ENCODE measurements at places on chromosomes 4 and X. TPM values are rescaled to one million over a fixed set of nuclear protein-coding genes. Genes with fewer than 3 reads are reported as not detected.

Gene KLF8
- 10.7 TPM for total RNA-seq

Gene NXF2
- total RNA-seq, result not detected

Gene RNF128
- total RNA-seq, result 1.2 TPM

Gene ARMCX4
- total RNA-seq, result 15.9 TPM

Gene UGT2A1
- not detected for total RNA-seq

Gene KLB
- 0.06 TPM for total RNA-seq

Gene SLC9B2
- total RNA-seq, result 58.7 TPM

Gene AR
- total RNA-seq, result 4.0 TPM

Gene EREG
- not detected for total RNA-seq

Gene LANCL3
- 2.1 TPM for total RNA-seq

Gene LINC00632
- total RNA-seq, result 203 TPM

Gene IL9R
- 0.10 TPM for total RNA-seq

Gene PLXNB3
- 14.6 TPM for total RNA-seq

- no peak for DNase-seq
Measured at GRCh38 chr4:15976456-15977447, 13.8 kb upstream of the FGFBP2 start.

GRCh38 chr4:189001971-189002450 lies 862.8 kb downstream of the TRIML1 start:
- no peak for DNase-seq

DNA sequence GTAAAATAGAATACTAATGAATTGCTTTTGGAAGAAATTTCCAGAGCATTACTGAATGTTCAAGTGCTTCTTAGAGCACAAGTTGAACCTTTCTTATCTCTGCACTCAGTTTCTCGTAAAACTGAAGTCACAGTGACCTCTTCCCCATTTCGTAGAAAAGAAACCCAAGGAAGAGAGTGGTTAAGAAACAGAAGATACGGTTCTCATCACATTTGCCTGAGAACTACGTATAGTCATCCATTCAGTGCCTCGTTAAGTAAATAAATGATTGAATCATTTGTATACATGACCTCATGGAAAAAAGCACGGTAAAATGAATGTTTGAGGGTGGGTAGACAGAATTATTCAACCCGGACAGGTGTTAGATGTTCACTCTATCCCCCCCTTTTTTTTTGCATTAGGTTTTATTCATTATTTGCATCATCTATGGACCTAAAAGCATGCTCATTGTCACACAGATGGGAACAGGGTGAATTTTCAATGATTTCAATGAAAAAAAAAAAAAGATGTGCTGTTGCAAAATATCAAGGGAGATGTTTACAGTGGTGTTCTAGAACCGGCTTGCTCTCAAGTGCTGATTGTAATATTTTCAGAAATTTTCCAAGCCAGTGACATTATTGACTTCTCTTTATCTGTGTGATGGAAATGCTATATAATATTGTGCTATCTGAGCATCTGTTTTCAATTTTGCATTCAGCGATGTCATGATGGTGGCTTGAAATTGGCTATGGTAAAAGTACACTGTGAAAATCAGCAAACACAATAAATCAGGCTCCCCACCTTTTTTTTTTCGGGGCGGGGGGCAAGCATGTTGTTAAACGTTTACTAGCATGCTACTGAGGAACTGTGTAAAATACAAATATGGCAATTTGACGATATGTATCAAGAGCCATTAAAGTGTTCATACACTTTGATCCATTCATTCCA lies 4.3 kb downstream of the RHOH start:
- DNase-seq, result no peak

GRCh38 chrX:1327651-1328304 lies 8.8 kb upstream of the IL3RA start:
- DNase-seq, result no peak

DNA sequence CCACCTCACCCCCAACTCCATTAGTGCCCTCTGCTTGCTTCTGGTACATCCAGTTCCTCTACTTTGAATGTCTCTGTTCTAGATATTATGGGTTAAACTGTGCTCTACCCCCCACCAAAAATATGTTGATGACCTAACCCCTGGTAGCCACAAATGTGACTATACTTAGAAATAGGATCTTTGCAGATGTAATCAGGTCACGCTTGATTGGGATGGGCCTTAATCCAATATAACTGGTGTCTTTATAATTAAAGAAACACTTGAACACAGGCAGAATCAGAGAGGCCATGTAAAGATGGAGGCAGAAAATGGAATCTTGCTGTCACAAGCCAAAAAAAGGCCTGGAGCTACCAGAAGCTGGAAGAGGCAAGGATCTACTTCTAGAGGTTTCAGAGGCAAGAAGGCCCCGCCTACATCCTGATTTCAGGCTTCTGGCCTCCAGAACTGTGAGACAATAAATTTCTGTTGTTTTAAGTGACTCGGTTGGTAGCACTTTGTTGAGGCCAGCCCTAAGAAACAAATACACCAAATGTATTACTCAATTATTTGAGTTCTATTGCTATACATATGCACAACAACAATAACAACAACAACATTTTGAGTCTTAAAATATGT lies 220.0 kb downstream of the PPP3CA start:
- DNase-seq, result no peak

- no peak for DNase-seq
Measured at GRCh38 chrX:98548519-98548918, 1664.8 kb downstream of the RPA4 start.

DNA sequence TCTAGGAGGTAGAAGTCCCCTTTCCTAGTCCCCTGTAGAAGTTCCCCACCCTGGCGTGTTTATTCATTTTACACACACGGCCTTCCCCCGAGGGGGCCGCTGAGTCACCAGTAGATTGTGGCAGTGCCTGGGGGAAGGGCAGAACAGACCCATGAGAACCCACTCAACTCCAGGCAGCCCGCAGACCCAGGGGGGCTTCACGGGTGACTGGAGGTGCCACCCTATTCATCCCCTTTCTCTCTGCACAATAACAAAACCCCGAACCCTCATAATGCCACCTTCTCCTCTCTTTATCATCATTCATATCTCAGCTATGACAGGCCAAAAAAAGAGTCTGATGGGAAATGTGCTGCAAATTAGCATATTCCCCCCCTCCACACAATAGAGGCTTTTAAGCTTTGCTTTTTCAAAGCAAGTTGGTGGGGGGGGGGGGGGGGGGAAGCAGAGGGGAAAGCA lies 20.4 kb upstream of the GPM6B start:
- DNase-seq, result peak; percentile 40

GRCh38 chrX:11172415-11172814 lies 61.3 kb downstream of the HCCS start:
- no peak for DNase-seq

DNA sequence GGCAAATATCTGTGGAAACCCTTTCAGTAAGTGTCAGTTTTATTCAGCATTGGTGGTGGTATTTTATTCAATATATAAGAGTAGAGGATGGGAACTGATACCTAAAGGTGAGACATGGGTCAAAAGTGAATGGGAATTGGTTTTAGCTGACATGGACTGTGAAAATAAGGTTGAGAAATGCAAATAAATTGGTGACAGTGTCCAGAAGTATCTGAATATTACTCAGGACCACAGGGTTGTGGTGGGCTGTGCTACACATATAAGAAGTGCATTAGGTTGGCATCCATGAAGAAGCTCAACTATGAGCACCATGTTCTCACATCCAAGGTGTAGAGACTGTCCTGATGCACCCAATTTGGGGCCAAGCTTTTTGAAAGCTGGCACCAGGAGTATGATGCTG lies 45.0 kb downstream of the ETDC start:
- no peak for DNase-seq

DNA sequence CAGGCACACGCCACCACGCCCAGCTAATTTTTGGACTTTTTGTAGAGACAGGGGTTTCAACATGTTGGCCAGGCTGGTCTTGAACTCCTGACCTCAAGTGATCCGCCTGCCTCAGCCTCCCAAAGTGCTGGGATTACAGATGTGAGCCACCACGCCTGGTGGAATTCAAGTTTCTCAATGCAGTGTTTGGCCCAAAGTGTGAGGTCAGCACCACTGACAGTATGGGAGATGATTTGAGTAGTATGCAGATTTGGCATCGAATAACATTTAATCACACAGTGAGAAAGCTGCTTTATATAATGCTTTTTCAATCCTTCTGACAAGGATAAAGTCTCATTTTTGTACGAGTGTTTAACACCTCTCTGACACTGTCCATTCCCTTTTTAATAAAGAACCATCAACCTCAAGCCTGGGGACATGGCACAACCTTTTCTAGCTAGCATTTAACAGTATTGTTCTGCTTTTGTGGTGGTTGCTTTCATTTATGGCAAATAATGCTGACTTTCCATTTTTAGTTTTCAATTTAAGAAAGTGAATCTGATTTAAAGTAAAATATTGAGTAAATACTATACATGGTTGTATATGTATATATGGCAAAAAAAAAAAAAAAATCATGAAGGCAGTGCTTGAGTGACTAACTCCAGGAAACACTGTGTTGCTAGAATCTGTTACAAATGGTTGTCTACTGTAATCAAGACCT lies 4.3 kb upstream of the NSUN7 start:
- no peak for DNase-seq

- no peak for DNase-seq
Measured at GRCh38 chrX:106564986-106565385, 46.8 kb upstream of the RADX start.

GRCh38 chrX:14712096-14712495 lies 160.8 kb downstream of the FANCB start:
- no peak for DNase-seq

DNA sequence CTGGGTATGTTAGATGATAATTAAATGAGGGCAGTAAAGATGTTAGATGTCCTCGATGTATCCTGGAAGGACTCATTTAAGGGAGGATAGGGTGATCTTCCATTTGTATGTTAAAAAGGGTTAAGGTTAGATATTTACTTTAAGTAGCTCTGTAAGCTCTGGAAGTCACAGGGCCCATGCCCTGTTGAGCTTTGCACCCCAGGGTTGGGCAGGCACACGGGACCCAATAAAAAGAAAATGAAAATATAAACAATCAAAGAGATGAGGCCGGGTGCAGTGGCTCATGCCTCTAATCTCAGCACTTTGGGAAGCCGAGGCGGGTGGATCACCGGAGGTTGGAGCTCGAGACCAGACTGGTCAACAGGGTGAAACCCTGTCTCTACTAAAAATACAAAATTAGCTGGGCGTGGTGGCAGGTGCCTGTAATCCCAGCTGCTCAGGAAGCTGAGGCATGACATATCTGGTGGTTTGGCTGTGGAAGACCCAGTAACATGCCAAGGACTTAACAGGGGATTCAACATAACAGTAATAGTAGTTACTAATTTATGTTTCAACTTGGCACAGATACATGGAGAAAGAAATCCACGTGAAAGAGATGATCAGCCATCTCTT lies 16.9 kb upstream of the PHEX start:
- no peak for DNase-seq

GRCh38 chr4:126520731-126521130 lies 1112.0 kb upstream of the INTU start:
- no peak for DNase-seq

DNA sequence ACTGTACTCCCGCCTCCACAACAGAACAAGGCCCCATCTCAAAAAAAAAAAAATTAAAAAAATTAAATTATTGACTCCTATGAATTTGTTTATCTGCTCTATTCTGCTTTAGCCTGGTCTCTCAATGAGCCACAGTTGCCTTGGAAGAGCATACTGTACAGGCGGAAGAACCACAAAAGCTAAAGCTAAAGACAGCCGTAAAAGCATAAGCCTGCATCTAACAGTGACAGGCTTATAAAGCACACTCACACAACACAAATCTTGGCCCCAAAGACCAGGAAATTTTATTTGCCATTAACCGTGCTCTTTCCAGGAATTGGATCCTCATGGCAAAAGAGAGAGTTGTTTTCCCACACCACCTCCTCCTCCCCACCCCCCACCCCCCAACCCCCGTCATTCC lies 53.5 kb upstream of the KLF3 start:
- peak; percentile 54 for DNase-seq

DNA sequence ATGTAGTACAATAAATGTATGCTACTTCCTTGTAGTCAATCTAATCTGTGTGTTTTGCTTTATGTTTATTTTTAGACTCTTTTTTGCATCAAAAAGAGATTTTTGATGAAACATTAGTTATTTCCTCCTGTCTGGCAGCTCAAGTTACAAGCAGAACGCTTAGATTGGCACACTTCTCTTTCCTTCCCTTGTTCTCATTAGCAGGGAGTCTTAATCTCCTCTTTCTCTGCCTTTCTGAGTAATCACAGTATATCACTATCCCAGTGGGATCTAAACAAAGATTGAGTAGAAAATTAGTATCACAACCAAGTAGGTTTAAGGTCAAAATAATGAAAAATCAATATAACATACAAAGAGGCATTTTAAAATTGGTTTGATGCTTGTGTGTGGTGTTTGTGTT lies 1192.6 kb downstream of the C4orf33 start:
- DNase-seq, result peak; percentile 1

- peak; percentile 1 for DNase-seq
Measured at GRCh38 chrX:106959901-106960300, 39.7 kb downstream of the CLDN2 start.

DNA sequence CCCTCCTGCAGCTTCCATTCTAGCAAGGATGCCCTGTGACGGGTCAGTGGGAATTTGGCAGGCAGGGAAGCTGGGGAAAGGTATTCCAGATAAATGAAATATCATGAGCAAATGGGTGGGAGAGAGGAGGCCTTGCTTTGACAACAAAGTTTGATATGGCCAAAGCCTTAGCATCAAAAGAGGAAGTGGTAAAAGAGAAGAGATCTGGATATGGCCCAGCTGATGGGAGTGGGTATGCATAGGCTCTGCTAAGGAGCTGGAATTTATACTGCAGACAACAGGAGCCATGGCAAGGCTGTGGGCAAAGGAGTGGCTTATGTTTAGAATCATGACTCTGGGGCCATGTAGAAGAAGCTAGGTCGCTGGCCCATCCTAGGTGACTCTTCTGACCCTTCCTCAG lies 89.2 kb downstream of the PJA1 start:
- no peak for DNase-seq

GRCh38 chrX:111869639-111870034 lies 6.3 kb upstream of the TRPC5OS start:
- DNase-seq, result peak; percentile 26

GRCh38 chrX:129661369-129661768 lies 6.6 kb upstream of the APLN start:
- DNase-seq, result no peak

DNA sequence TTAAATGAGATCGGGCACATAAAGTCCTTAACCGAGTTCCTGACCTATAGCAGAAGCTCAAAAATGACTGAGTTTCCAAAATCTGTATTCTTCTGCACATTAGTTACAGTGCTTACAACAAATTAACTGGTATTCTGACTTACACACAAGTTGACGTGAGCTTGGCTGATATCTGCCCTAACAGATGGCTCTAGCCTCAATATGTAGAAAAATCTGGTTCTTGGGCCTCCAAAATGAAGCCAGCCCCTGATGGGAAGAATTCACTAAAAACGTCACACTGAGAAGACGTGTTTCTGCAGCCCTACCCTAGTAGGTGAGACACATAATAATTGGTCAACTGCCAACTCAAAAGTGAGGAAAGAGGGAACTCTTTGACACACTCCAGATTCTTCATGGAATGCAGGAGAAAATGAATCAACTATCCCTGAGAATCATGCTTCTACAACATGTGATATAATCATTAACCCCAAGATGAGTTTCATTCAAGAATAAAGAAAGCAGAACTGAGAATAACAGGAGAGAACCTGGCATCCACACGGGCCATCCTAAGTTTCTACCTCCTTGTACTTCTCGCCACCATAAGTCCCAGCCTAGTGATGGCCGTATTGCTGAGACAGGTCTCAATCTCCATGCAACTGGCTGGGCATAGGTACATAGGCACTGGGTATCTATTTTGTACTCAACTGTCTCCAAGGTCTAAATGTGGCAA lies 8.2 kb downstream of the STX18 start:
- no peak for DNase-seq

Measured in spinal cord (tissue), 10 donors.